ENCODE measurements at places on chromosomes 13 and 19.
A peak's percentile ranks its signal among the peaks of the same experiment; 100 is the strongest.

- no peak for DNase-seq
Measured at GRCh38 chr13:73338389-73338788, 279.6 kb downstream of the KLF5 start.

DNA sequence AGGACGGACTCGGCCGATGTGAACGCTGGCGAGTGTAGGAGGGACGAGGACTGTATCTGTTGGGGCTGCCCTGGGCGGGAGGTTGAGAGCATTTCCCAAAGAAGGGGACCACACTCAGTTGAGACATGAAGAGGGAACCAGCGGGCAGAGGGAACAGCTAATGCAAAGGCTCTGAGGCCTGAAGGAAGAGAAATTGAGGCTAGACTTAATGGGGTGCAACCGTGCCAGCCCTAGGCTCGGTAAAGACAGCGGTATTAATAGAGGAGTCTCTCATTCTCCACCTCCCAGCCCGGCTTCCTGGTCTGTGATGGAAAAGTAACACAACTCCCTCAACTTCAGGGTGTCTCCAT, 1.1 kb downstream of the MPV17L2 start:
- DNase-seq: no peak

DNA sequence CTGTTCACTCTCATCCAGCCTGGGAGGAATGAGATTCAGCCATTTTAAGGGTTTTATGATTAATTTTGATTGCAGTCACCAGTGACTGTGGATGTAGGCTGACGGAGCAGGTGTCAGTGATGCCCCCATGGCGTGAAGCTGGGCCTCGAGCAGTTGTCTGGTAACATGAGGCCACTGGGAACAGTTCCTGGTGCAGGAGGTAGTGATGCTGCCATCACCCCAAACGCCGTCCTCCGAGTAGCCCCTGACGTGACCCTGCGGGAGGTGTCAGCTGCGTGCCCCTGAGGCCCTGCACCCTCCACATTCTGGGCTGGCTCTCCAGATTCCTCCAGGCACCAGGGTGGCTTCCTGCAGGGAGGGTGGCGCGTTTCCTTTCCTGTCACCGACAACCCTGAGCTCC, 277.2 kb downstream of the TEX29 start:
- DNase-seq: no peak

- DNase-seq: peak; percentile 34
Measured at GRCh38 chr13:77833331-77833863, 85.2 kb downstream of the EDNRB start.
